CD4-positive, alpha-beta T cell treated with Interleukin-17A for 4 hours (primary cell): ENCODE measurements at places on chromosomes 16 and 17.

DNA sequence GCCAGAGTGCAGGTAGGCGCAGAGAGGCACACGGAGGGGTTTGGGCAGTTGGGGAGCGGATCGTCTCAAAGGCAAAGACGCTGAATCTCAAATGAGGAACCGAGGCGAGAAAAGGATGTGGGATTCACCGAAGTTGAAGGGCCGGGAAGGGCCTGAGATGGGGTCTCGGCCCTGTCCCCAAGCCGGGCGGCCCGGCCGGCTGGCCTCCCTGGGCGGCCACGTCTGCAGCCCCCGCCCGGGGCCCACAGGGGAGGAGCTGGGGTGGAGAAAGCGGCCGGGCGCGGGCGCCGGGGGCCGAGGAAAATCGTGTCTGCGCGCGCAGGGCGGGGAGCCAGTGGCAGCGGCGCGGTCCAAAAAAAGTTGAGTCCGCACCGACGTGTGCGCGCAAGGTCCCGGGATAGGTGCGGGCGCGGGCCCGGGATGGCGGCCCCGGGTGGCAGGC is 458 bp downstream of the SLC12A4 start:
- peak; percentile 48 for DNase-seq

- peak; percentile 11 for DNase-seq
Observed at GRCh38 chr16:84841787-84842300, 22.1 kb downstream of the CRISPLD2 start.

- no peak for DNase-seq
Observed at GRCh38 chr17:74192950-74193781, 10.3 kb upstream of the RPL38 start.

GRCh38 chr16:17389384-17389783 is 81.4 kb downstream of the XYLT1 start:
- DNase-seq = no peak

- DNase-seq = peak; percentile 67
Observed at GRCh38 chr16:67169642-67170167, 633 bp upstream of the NOL3 start.

DNA sequence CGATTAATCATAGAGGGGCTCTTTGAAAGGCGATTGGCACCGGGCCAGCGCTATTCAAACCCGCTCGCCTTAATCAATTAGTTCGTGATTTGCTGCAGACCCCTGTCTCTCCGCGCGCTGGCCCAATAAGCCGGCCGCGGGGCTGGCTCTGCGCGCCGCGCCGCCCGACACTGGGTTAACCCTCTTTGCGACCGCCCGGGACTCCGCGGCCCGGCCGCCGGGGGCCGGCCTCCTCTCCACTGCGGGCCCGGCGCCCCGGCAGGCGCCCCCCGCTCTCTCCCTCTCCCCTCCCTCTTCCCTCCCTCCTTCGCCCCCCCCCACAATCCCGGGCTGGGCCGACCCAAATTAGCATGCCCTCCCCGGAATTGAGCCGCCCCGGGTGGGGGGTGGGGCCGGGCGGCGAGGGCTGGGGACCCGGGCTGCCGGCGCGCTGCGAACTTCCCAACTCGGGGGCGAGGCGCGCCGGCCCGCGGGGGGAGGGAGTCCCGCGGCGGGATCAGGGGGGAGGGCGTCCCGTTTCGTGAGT is 428 bp upstream of the SALL1 start:
- no peak for DNase-seq

DNA sequence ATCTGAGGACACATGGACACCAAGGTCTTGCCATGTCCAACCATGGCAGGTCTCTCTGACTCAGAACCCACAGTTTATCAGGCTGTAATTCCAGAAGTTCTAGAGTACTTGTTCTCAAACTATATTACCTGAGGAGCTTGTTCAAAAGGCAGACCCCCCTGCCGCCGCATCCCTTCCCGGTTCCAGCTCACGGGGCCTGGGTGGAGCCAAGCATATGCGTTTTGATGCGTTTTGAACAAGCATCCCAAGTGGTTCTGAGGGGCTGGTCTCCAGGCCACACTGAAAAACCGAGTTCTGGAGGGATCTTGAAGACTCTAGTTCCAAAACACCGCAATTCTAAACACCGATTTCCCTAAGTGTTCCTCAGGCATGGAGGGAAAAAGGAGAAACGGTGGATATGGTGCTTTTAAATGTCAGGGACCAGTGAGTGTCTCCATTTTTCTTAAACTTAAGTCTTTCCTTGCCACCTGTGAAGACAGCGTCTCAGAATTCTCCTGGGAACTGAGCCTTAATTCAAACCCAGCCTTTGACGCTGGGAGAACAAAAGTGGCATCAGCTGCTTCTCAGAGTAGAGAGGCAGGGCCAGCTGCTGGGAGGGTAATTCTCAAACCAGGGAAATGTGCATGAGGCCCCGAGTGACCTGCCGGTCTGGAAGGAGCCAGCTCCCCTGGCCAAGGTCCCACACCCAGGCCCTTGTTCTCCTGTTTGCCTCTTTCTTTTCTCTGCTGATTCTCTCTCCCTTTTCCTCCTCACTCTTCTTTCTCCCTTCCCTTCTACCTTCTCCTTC is 84.4 kb upstream of the PLCG2 start:
- DNase-seq = no peak

DNA sequence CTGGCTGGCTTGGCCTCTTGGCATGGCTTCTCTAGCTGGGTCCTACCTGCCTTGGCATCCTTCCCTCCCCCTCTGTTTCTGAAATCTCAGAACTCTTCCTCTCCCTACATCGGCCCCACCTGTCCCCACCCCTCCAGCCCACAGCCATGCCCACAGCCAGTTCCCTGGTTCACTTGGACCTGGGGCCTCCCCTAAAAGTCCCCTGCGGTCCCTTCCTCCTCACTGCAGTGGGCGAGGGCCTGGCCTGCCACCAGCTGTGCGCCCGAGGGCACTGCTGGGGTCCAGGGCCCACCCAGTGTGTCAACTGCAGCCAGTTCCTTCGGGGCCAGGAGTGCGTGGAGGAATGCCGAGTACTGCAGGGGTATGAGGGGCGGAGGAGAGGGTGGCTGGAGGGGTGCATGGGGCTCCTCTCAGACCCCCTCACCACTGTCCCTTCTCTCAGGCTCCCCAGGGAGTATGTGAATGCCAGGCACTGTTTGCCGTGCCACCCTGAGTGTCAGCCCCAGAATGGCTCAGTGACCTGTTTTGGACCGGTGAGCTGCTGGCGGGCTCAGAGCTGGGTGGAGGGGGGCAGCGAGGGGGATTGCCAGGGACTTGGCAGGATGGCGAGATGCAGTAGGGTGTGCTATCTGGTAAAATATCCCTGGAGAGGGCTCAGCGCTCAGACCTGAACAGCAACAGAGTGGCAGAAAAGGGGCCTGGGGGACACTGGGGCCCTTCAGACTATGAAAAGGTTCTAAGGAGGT is 14.1 kb downstream of the MIEN1 start:
- DNase-seq = no peak

DNA sequence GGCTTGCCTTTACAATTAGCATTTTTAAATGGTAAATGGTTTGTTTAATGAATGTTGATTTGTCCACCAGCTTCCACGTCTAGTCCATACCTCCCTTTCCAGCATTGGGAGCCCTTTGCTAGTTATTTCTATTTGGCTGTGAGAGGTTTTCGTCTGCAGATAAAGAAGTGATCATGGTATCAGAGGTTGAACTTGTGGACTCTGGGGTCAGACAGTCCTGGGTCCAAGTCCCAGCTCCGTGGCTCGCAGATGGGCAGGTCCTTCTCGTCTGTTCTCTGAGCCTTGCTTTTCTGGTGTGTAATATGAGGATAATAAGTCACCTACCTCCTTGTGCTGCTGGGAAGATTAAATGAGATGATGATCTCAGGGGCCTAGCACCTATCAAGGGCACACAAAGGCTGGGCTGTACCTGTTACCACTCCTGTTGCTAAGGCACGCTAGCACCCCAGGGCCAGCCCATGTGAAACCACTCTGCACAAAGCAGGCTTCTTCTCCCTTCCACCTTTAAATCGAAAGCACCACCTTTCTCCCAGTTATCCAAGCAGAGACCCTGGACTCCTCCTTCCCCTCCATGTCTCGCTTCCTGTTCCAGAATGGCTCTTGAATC is 103.9 kb downstream of the GNAO1 start:
- DNase-seq = no peak
